ENCODE measurements at places on chromosomes 12 and 14. TPM values are rescaled to one million over a fixed set of nuclear protein-coding genes. Genes with fewer than 3 reads are reported as not detected.

Gene FKBP11
- 23.8 TPM for total RNA-seq

Gene CATSPERB
- total RNA-seq: not detected

Gene CBLN3
- total RNA-seq: 5.9 TPM

Gene GPR137C
- total RNA-seq: 0.49 TPM

Gene DTX3
- 16.9 TPM for total RNA-seq

Gene TBX3
- 12.8 TPM for total RNA-seq

Gene P2RX2
- not detected for total RNA-seq

Gene RPL36AL
- 180 TPM for total RNA-seq
